Stimulated activated CD8-positive, alpha-beta memory T cell treated with anti-CD3 and anti-CD28 coated beads, Interleukin-7, amount 100 ng/mL, for 24 hours (primary cell): ENCODE measurements at places on chromosomes 4 and X.

- no peak for DNase-seq
These were observed 53.2 kb upstream of the TBC1D14 start for GRCh38 chr4:6856391-6856790.

GRCh38 chrX:101429934-101430333 lies 21.9 kb downstream of the HNRNPH2 start:
- DNase-seq = no peak

GRCh38 chr4:1767061-1767769 lies 25.9 kb upstream of the FGFR3 start:
- DNase-seq = no peak

DNA sequence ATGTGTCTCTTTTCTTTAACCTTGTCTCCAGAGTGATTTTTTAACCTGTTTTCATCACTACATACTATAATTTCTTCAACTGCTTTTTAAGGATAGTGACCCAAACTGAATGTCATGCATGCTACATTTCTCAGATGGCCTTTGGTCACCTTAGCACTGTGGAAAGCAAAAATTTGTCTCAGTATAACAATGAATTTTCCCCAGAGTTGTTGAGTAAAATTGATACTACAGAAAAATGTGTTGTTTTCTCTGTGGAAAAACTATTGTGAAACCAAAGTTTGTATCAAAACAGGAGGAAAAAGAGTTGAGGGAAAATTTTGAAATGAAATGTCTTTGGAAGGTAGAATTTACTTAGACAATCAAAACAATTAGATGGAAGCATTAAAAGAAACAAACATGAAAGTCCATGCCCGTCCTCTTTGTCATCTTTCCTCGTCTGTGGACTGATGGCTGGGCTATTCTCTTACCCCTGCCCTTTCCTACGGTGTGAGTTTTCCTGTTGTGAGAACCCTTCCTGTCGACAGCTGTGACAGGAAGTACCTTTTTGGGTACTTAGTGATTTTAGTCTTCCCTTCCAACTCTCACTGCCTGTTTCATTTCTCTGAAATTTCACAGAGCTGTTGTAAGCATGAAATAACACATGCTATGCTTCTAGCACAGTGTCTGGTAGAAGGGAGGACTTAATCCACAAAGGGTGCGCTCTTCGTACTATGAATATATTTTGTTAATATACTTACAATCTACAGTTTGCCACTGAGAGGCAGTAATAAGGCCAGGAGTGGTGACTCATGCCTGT lies 50.8 kb downstream of the LRP2BP start:
- DNase-seq = no peak

DNA sequence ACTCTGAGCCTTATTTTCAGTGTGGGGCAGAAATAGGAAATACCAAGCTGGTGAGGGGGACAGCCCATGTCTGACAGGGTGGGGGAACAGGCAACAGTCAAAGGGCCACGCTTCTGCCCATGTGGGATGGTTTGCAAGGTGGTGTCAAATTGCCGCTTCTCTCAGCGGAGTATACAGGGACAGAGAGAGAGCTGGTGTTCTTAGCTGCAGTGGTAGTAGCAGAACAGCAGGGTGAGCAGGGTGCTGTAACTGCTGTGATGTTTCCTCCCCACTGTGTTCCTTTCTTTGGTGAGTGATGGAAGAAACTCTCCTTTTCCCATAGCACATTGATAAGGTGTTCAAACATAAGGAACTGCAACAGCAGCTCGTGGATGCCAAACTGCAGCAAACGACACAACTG lies 37.9 kb downstream of the RBBP7 start:
- DNase-seq = no peak

DNA sequence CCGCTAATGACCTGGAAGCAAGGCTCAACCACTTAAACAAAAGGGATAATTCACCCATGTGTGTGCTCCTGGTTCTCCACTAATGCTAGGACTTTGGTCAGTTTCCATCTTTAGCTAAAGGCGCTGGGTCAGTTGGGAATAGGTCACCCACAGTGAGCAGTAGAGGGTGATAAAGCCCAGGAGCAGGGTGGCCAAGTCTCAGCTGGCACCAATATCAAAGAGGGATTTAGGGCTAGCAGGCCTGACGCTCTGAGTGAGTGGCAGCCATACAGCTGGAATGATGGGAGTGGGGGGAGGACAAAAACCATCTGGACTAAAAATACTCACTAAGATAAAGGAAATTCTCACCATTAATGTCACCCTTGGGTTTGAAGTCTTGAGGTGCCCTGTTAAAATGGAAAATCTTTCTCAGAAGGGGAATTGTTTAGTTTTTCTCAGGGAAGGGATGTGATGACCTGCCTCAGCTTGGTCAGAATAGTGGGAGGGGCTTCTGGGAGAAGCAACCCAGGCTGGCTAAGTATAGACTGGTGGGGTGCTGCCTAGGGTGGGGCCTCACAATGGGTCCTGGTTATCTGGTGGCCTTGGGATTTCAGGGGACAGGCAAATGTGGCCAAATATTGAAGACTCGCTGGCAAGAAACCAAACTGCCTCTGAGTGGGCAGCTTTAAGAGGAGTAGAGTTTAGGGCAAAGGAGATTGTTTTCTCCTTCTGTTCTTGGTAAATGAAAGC lies 47.1 kb downstream of the TSC22D3 start:
- DNase-seq = no peak

DNA sequence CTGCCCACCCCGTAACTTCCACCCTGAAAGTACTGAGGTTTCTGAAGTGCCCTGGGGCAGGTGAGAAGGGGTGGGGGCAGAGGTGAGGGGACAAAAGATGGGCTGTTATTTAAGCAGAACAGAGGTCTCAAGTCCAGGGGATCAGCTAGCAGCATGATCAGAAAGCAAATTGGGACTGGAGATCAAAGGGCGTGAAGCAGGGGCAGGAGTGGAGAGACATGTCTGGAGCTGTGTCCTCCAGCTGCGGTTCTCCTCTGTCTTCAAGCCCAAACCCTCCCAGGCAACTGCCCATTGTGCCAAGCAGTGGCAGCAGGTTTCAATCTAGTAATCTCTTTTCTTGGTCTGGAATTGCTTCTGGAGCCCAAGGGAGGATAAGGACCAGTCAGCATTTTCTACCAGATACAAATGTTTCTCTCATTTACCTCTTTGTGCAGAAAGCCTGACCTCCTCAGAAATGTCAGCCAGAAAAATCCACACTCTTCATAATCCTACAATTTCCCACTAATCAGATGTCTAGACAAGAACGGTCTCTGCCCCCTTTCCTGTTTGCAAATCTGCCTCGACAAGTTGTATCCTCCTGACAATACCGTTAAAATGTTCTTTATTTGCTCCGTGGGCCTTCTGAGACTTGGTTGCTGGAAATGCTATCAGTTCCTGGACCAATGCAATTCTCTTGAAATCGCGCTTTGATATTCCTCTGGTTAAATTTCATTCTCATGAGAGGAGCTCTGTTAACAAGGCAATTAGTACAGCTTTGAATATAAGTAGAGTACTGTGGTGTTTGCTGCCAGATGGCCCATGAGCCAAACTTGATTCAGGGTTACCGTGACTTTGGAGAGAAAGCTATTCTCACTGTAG lies 23.2 kb upstream of the RASL11B start:
- DNase-seq = no peak

DNA sequence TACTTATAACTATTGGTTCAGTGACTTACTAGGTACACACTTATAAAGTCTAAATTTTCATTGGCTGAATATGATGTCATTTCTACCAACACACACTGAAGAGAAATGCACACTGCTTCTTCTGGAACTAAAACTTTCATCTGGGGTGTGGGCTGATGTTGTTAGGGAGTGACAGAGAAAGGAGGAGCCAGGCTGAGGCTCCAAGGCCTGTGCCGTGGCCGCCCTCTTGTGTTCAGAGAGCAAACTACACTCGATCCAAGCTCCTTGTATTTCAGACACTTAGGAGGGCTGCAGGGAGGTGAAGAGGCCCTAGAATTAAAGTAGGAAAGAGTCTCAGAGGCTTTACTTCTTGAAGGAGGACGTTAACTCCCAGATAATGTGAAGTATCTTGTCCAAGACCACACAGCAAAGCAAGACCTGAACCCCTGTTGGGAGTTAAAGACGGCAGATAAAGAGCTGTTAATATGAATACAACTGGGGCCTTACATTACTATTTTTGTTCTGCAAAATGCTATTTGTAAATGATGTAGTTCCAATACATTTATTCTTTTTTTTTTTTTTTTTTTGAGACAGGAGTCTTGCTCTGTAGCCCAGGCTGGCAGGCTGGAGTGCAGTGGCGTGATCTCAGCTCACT lies 137.5 kb downstream of the AFAP1 start:
- DNase-seq = peak; percentile 67

GRCh38 chr4:176921256-176921655 lies 128.5 kb upstream of the VEGFC start:
- no peak for DNase-seq

- DNase-seq = no peak
These were observed 110.1 kb upstream of the VEGFC start for GRCh38 chr4:176902710-176903323.

DNA sequence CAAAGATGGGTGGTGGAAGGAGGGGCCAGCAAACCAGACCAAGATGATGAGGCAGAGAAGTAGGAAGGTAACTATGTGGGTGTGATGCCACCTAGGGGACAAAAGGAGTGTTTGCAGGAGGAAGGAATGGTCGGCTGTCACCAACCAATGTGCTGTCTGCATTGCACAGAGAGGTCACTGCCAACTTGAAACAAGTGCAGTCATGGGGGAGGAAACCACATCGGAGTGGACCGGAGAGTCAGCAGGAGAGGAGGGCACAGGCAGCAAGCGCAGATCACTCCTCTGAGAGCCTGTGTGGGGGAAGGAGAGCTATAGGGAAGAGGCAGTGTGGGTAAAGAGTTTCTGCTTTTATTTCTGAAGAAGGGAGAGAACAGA lies 38.5 kb upstream of the FGFBP2 start:
- DNase-seq = peak; percentile 6

DNA sequence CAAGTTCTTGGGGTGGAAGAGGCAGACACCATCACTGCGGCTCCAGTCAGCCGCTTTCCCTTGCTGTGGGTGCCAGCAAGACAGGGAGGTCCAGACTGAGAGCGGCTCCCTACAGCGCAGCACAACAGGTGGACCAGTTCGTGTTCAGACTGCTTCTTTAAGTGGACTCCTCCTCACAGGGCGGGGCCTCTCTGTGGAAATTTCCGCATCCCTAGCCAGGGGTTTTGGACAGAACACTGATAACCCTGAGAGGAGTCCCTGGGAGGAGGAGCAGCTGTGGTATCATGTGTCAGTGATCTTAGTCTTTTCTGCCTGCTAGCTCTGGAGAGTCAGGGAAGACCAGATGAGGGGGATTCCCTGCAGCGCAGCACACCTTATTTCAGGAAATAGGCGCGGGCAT lies 48.5 kb downstream of the MAGEC2 start:
- no peak for DNase-seq

DNA sequence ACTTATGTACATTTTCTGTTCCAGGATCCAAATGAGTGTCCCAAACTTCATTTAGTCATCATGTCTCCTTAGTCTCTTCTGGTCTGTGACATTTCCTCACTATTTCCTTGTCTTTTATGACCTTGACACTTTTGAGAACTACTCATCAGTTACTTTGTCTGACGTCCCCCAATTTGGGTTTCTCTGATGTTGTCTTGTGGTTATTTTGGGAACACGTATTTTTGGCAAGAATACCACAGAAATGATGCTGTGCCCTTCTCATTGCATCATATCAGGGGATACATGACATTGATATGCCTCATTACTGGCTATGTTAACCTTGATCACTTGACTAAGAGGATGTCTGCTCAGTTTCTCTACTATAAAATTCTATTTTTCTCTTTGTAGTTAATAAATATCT lies 308.8 kb downstream of the ZNF674 start:
- no peak for DNase-seq

GRCh38 chr4:183205193-183205592 lies 106.1 kb downstream of the WWC2 start:
- no peak for DNase-seq

- DNase-seq = no peak
These were observed 45.1 kb downstream of the TBC1D9 start for GRCh38 chr4:140710908-140711622.

DNA sequence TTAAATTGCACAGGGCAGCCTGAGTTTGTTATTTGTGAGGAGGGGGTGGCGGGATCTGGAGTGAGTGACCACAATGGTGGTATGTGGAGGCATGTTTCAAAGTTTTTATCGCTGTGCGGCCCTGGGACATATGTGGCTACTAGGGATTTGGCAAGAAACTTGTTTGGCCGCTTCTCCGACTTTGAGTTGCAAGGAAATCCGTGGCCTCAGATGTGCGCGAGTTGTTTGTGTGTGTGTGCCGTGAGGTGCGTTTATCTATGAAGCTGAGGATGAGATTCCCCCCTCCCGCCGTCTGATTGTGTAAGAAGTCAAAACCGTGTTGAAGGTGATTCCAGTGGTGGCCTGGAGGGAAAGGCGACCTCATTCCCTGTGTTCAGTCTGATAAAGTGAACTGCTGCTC lies 1.4 kb downstream of the JADE3 start:
- DNase-seq = no peak

- DNase-seq = peak; percentile 9
These were observed 88.3 kb downstream of the ZAR1 start for GRCh38 chr4:48578132-48578968.

GRCh38 chr4:19722404-19722803 lies 529.3 kb upstream of the SLIT2 start:
- no peak for DNase-seq

DNA sequence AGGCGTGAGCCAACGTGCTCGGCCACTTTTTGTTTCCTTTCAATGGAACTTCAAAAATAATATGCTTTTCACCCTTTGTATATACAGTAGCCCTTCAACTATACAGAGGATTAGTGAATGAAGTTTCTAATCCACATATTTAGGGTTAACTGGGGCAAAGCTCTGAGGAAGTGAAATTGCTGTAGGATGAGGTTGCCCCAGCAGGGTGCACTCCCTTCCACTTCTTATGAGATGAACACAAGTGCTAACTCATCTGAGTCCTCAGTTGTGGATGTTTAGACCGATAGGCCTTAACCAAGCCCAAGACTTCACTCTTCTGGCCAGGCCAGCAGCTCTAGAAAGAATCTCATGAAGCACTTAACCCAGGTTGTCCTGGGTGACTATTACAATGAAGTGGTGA lies 29.1 kb upstream of the CT55 start:
- DNase-seq = no peak

- DNase-seq = no peak
These were observed 341.2 kb upstream of the BOD1L1 start for GRCh38 chr4:13968723-13969122.

GRCh38 chr4:155693015-155693663 lies 26.5 kb downstream of the GUCY1A1 start:
- no peak for DNase-seq

- no peak for DNase-seq
These were observed 3.7 kb upstream of the GPR82 start for GRCh38 chrX:41720125-41720779.

DNA sequence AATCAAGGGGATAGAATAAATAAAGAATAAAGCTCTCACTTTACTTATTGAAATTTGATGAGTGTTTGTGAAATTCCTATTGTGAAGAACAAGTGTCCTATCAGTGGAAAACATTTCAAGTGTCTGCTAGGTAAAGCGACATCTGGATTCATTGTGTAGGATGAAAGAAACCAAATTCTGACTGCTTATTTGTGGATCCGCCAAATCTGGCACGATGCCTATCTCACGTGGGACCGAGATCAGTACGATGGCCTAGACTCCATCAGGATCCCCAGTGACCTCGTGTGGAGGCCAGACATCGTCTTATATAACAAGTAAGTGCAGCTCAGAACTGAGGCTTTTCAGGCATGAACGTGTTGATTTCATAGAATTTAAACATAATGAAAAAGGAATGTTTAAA lies 1.9 kb downstream of the CHRNA9 start:
- DNase-seq = no peak
